ENCODE measurements at places on chromosomes 6 and 20.
A peak's percentile ranks its signal among the peaks of the same experiment; 100 is the strongest.

DNA sequence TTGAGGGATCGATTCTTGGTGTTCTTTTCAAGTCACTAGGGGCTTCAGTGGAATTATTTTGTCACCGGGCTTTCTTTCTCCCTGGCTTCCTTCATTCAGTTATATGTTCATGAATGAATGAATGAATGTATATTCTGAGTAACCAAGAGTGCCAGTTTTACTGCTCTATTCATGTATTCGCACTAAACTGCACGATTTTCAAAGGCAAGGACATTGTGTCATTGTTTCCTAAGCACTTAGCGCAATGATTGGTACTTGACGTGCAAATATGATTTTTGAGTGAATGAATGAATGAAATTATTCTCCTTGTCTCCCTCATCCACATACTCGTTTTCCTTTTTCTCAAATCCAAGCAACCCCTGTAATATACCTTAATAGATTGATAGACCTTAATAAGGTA lies 822 bp downstream of the AFG1L start:
- peak; percentile 15 for DNase-seq

- DNase-seq: no peak
Observed at GRCh38 chr6:155030148-155030720, 35.1 kb downstream of the TIAM2 start.

DNA sequence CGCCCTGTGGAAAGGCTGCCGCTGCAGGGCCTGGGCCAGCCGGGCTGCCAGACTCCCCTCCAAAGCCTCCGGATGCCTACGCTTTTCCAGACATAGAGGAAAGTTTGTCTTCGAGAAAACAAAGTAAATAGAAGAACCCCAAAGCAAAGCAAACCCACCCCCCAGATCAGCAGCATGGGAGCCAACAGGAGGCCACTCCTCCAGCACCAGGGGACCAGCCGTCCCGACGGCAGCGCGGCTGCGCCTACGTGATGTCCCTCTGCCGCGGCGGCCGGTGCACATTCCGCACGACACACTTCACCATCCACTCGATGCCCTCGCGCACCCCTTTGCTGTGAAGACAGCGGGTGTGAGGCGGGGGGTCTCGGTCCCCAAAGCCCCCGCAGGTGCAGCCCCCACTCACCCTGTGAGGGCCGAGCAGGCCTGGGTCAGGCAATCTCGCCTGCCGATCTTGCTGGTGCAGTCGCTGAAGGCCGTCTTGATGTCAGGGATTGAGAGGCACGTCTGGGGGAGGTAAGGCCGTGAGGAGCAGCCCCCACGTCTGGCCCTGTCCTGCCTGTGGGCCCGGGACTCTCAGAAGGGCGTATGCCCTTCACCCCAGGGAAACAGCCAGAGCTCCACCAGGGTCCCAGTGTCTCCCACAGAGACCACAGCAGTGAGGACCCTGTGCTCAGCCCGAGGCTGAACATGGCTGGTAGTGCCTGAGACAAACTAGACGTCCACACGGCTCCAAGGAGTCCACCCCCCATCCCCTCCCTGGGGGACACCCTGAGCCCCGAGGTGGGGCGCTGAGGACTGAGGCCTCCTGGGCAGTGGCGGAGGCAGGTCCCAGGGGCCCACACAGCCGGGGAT lies 4.0 kb downstream of the TNFRSF6B start:
- DNase-seq: no peak

- no peak for DNase-seq
Observed at GRCh38 chr6:170289180-170289931, 1.5 kb downstream of the DLL1 start.

DNA sequence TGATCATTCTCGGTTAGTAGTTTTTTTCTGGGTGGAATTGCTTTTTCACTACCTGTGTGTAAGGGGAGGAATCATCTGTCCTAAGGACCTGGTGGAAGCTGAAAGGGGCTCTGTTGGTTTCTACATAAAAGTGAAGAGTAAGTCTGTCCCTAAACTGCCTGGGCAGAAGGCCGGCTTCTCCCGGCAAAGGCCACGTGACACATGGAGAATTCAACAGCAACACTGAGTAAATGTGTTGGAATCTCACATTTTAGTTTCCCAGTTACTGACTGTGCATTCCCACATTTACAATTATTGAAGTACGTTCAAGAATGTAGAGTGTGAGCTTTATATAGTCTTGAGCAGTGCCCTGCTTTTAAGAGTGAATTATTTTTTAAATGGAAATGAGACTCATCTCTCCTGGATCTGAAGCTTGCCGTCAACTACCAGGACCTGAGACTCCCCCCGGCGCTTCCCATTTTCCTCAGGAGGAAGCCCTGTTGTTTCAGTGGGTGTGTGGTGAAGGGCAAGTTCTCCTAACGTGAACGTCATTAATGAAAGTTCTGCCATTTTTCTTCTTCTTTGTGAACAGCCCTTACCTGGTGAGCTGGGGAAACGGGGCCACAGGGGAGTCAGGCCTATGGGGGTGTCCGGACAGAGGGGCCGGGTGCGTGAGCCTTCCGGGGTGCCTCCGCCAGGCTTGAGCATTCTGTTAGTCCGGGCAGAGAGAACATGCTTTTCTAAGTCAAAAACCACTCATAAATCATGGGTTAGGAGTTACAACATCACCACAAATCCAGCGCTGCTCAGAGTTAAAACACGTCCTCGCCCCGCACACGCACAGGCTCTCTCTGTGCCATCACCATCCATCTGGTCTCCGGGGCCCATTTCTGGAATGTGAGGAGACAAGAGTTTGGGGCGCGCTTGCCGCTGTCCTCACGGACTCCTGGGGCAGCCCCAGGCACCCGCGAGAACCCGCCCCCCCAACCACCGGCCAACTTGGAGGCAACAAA lies 56.6 kb upstream of the SMOC2 start:
- no peak for DNase-seq

- DNase-seq: no peak
Observed at GRCh38 chr6:130587778-130588520, 222.1 kb downstream of the TMEM200A start.

DNA sequence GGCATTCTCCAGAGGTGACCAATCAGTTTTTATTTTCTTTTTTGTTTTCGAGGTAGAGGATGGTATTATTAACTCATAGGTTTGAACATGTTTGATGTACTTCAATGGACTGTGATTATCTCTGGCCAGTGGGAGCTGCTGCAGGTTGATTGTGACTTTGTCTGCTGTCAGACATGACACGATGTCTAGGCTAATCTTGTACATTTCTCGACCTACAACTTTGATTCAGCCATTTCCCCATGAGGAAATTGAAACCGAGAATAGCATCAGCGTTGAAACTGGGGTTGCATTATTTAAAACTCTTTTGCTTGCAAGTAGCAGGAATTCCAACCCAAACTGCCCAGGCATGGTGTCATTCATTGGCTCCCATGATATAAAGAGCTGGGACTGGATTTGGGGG lies 218.9 kb downstream of the CDH26 start:
- DNase-seq: no peak

DNA sequence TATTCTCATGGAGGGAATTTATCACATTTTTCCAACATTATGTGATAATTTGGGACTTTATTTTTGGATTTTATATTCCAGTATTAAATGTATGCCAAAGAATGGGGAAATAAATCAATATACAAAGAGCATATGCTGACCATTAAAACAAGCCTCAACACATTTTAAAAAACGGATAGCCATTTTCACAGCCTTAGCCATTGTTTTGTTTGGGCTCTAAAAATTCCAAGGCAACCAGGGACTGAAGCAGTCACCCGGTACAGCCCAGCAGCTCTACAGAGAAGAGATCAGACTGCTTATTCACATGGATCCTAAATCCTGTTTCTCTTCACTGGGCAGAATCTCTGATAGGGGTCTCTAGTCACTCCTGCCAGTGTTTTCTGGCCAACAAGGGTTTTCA lies 150.2 kb upstream of the OGFRL1 start:
- no peak for DNase-seq

DNA sequence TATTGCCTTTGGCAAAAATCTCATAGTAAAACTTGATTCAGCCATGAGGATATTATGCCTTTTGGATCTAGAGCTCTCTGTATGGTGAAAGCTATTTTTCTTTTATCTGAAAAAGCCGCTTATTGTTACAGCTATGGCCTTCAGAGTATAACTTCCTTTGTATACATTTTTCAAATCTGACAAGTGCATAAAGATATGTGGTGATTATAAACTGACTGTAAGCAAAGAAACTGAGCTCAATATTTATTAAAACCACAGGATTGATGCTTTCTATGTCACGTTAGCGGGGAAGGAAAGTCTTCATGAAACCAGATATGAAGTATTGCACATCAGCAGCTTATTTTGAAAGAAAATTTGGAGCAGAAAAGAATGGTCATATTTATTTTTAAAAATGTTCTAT lies 151.8 kb downstream of the THEMIS start:
- DNase-seq: no peak

GRCh38 chr6:122610690-122611455 lies 668 bp downstream of the PKIB start:
- DNase-seq: peak; percentile 26
